ENCODE measurements at places on chromosomes 2 and 18.

DNA sequence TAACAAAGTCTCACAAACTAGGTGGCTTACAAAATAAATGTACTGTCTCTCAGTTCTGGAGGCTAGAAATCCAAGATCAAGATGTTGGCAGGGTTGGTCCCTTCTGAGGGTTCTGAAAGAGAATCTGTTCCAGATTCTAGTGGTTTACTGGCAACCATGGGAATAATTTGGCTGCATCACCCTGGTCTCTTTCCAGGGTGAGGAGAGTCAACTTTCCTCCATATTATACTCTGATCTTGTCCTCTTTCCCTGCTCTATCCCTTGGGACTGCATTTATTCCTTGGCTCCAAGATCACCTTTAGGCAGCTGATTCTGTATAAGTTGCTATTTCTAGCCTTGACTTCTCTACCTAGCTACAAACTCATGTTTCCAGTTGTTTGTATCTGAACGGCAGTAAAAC lies 35.2 kb downstream of the SLC40A1 start:
- no peak for DNase-seq

GRCh38 chr2:121245120-121245820 lies 39.7 kb downstream of the TFCP2L1 start:
- no peak for DNase-seq

DNA sequence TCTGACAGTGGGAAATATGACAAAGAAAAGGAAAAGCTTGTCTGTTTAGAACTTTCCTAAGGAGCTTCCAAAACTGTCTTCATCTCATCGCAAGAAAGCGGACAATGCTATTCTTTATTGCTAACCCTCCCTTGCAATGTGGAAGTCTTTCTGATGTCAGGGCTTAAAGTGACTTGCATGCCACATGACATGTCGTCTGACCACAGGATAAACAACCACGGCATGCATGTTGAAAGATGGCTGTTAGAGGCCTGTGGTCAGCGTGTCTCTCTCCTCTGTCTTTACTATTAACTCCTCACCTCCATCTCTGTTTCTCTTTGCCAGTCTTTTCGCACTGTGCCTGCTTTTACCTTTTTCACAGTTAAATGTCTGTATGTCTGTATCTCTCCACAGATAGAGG lies 389.8 kb downstream of the LNPK start:
- DNase-seq = no peak

DNA sequence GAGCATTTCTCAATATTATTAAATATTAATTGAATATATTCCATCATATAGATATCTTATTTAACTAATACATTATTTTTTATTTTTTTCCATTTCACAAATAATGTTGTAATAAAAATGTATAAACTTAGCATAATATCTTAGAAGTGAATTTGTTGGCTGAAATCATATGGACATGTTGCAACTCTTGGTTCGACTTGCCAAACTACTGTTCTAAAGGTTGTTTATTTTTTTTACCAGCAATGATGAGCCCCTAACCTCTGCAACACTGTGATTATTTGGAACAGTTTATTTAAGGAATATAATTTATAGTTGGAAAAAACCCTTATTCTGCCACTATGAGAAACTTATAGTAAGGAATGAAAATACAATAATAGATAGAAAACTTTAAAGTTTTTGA lies 8.8 kb upstream of the NAB1 start:
- no peak for DNase-seq

DNA sequence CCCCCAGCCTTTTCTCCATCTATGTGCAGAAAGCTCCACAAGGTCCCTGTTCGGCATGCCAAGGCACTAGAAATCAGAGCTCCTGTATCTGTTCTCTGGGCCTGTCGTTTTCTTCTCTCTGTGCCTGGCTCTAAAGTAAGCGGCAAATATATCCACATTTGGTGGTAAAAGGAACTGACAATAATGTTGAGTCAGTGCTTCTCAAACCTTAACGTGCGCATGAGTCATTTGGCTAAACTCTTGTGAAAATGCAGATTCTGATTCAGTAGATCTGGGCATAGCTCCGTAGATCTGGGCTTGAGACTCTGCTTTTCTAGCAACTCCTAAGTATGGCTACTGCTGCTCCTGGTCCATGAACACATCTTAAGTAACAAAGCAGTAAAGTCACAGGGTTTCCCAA lies 16.5 kb upstream of the ACSL3 start:
- peak; percentile 79 for DNase-seq

Data from fibroblast of skin of abdomen (primary cell).